Spleen (tissue), 13 donors: ENCODE measurements at places on chromosomes 5 and 9.

- no peaks in the 10 kb centered on the region for H3K36me3 ChIP-seq
- H3K27me3 ChIP-seq = no peaks in the 10 kb centered on the region
- H3K27ac ChIP-seq = no peak overlapping the region
- no peak for DNase-seq
- no peak overlapping the region for H3K4me3 ChIP-seq
- no peaks in the 10 kb centered on the region for H3K4me1 ChIP-seq
Measured at GRCh38 chr5:7805379-7805778, 45.6 kb downstream of the CFAP90 start.

DNA sequence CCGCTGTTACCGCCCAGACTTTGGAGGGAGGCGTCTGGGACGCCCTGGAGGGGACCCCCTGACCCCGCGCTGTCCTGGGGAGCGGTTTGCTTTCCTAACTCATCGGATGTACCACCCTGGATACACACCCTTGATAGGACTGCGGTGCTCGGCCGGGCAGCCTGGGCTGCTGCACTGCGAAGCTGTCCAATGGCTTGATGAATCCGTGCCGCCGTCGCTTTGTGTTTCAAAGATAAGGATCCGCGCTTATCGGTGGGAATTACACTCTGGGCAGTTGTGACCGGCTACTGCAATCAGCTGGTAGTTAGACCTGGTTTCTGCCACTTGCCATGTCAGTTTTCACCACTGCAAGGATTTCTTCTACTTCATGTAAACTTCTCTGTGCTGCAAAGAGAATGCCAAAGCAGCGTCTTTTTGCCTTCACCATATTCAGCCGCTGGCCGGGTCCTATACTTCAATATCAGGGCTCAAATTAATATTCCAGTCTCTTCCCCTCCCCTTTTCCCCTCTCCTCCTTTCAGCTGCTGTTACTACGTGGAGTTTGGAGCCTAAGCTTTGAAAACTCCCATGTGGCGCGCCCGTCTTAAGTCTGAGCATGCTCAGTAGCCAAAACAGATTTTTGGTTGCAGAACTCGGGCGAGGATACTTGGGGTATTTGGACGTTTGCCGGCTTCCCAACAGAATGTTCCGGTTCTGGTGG, 727 bp downstream of the SMAD5 start:
- peak overlapping the region; percentile 95 for H3K27ac ChIP-seq
- peak overlapping the region; percentile 78 for H3K4me3 ChIP-seq
- no peaks in the 10 kb centered on the region for H3K36me3 ChIP-seq

DNA sequence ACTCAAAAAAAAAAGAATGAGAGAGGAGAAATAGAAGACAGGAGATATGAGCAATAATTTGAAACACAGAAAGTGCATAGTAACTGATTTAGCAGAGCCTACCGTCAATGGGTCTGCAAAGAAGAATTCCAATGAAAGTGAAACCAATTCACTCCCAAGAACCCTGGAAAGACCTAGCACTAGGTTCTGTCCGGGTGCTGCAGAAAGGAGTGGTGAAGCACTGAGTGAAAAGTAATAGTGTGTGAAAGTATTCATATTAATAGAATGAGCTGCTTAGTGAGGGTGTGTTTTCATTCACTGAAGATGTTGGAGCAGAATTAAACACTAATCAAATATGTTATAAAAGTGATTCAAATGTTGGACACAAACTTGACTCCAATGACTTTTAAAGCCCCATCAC, 51.3 kb upstream of the SLC30A5 start:
- H3K4me1 ChIP-seq = peaks cover 8% of the 10 kb centered on the region
- no peak for DNase-seq
- H3K27ac ChIP-seq = peak overlapping the region; percentile 80
- no peaks in the 10 kb centered on the region for H3K27me3 ChIP-seq
- H3K36me3 ChIP-seq = no peaks in the 10 kb centered on the region

DNA sequence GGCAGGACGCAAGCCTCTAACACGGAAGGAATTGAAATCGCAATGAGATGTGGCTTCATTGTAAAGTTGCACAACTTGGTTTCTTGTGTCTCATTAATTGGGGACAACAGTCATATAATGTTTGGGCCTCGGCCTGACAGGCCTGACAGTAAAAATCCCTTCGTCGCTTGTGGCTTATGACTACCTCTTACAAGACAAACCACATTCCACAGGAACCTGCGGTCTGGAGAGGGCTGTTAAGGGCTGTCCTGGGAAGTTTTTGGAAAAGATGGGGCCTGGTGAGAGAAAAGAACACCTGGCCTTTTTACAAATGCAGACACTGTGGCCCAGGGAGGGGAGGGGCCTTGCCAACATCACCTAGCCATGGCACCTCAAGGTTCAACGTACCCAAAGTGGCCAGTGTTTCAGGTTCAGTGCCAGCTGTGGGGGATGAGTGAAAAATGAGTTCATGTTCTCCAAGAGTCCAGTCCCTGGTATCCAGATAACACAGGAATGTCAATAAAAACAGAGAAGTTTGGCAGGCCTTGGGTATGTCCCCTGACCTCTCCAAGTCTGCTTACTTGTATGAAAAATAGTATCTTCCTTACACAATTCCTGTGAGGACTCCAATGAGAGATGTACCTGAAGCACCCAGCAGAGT, 22.2 kb downstream of the SHB start:
- no peaks in the 10 kb centered on the region for H3K27me3 ChIP-seq
- H3K27ac ChIP-seq = peak overlapping the region; percentile 48
- H3K36me3 ChIP-seq = no peaks in the 10 kb centered on the region
- H3K4me3 ChIP-seq = no peak overlapping the region

- H3K36me3 ChIP-seq = no peaks in the 10 kb centered on the region
- no peak overlapping the region for H3K4me3 ChIP-seq
Measured at GRCh38 chr9:138112090-138112748, 234.6 kb downstream of the CACNA1B start.

DNA sequence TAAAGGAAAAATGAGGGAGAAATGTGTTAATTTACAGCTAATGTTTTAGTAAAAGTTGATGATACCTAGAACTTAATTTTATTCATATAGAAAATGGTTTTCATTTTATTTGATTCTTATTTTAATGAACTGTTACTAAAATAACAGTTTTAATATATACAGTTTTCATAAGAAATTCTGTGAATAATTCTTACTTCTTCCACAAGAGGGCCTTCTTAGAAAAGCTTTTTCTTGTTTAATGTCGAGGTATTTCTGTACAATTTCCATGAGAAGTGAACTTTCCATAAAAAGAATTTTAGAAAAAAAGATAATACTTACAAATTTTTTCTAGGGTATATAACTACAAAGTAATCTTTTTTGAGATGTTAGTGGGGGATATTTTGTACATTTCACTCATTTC, 73.9 kb downstream of the KLF9 start:
- H3K4me1 ChIP-seq = peaks cover 9% of the 10 kb centered on the region
- no peak overlapping the region for H3K27ac ChIP-seq
- no peaks in the 10 kb centered on the region for H3K27me3 ChIP-seq
- H3K4me3 ChIP-seq = no peak overlapping the region
- DNase-seq = no peak
